Smooth muscle cell of the coronary artery (primary cell): ENCODE measurements at places on chromosomes 5 and 9. TPM values are rescaled to one million over a fixed set of nuclear protein-coding genes. Genes with fewer than 3 reads are reported as not detected.

ZCCHC9 gene
- 15.3 and 15.9 TPM in 2 replicates for total RNA-seq

CAPSL gene
- total RNA-seq = not detected in 2 replicates

TRIM36 gene
- 0.12 and 0.15 TPM in 2 replicates for total RNA-seq

ADGRD2 gene
- total RNA-seq = not detected in 2 replicates

PCDHGA4 gene
- total RNA-seq = 3.2 and 4.4 TPM in 2 replicates

SEC16A gene
- total RNA-seq = 7.0 and 17.8 TPM in 2 replicates

CAMSAP1 gene
- total RNA-seq = 18.1 and 24.7 TPM in 2 replicates

ELAVL2 gene
- total RNA-seq = under 0.01 and 0.47 TPM in 2 replicates

SVEP1 gene
- total RNA-seq = 9.8 and 150 TPM in 2 replicates

GRXCR2 gene
- total RNA-seq = not detected in 2 replicates
